ENCODE measurements at places on chromosomes 7 and 10.

- no peak for DNase-seq
Measured at GRCh38 chr7:159247910-159248309, 103.2 kb upstream of the VIPR2 start.

- DNase-seq = no peak
Measured at GRCh38 chr7:81600608-81601007, 169.2 kb downstream of the HGF start.

- no peak for DNase-seq
Measured at GRCh38 chr10:78199005-78199725, 165.5 kb downstream of the RPS24 start.

DNA sequence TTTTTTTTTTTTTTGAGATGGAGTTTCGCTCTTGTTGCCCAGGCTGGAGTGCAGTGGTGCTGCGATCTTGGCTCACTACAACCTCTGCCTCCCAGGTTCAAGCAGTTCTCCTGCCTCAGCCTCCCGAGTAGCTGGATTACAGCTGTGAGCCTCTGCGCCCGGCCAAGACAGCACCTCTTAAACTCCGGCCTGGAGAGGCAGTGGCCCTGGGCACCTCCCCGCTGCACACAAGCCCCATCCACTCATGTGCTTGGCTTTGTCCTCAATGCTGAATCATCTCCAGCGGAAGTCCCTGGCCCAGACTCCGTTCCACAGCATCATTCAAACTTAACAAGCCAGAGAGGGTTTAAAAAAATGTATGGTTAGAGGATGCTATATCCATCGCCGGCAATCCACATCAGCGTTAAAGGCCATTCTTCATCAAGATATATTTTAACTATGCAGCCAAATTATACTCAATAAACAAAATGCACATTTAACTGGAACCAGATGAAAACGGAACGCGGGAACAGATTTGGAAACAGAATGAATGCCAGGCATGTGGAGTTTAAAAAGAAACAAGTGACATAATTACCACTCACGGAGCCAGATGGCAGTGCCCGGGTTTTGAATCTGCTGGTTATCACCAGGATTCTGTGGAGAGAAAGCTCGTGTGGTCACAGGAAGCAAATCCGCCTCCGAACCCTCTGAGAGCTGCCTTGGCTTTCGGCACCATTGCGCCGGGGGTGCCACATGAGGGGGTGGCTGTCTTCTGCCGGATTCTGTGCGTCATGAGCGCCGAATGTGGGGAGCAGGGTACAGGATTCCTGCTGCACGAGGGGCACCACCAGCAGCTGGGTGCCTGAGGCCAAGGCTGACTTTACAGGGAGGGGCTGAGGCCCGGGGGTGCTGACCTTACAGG is 45.6 kb upstream of the CFAP46 start:
- DNase-seq = no peak

DNA sequence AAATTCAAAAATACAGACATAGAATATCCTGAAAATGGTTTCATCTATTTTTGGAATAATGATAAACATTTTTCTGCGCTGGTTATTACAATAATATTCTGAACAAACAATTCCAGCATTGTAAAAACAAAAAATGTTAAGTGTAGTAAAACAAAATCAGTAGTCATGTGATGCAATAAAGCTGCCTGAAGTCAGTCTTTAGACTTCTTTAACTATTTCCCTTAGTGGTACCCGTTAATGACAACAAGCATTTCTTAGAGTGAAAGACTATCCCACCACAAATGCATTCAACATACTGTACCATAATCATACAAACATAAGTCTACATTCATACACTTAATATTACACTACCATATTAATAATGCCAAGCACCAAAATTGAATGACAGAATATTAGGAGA is 1.6 kb downstream of the SKAP2 start:
- DNase-seq = no peak

- DNase-seq = no peak
Measured at GRCh38 chr10:72954596-72955554, at the start of gene PLA2G12B. TSS of gene PLA2G12B (minus strand) at chr10:72954806. CDS start at chr10:72954685, 121 bp downstream.

DNA sequence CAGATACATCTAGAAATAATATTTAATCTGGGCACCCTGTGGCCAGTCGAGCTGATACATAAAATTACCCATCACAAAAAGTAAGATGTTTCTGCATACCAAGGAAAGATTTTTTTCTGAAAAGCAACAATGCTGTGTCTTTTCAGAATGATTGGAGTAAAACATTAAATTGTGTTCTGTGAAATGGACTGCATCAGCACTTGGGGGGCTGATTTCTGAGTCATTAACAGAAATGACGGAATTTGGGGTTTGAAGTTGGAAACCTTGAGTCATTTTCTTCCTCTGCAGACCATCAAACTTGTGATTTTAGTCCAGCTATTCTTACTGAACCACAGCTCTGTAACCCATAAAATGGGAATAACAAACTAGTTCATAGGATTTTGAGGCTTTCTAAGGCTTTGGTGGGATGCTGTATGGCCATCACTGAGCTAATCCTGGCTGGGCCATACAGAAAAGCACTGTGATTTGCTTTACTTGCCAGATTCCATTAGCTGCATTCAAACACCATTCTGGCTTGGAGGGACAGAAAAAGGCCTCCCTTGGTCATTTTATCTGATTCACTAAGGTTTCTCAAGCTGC is 739.4 kb upstream of the IGFBP3 start:
- DNase-seq = no peak

- no peak for DNase-seq
Measured at GRCh38 chr10:130960531-130960930, 351.0 kb downstream of the TCERG1L start.

GRCh38 chr10:2888403-2889004 is 178.8 kb upstream of the PFKP start:
- DNase-seq = no peak

- no peak for DNase-seq
Measured at GRCh38 chr7:82152858-82153257, 290.7 kb downstream of the CACNA2D1 start.

- DNase-seq = no peak
Measured at GRCh38 chr7:80827239-80827633, 91.6 kb downstream of the SEMA3C start.

DNA sequence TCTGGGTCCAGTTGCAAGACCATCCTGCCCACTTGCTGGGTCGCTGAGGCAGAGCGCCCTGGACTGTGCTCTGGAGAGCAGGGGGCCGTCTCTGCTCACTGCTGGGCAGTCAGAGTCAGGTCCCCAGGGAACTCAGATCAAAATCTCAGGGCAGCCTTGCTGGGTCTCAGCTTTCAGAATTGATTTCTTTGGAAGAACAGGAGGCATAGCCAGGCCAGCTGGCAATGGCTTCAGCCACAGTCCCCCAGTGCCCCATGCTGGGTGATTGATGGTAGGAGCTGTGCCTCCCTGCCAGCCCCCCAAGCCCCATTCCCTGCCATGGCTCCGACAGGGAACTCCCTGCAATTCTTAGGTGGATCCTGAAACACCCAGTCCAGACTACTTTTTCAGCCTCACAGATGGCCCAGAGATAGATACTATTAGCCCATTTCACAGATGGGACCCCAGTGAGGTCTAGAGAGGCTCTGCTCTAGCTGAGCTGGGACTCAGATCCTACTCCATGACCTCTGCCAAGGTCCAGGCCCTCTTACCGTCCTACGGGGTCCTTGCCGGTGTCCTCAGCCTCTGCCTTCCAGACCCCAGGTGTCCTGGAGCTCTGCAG is 467 bp downstream of the MMRN2 start:
- no peak for DNase-seq

DNA sequence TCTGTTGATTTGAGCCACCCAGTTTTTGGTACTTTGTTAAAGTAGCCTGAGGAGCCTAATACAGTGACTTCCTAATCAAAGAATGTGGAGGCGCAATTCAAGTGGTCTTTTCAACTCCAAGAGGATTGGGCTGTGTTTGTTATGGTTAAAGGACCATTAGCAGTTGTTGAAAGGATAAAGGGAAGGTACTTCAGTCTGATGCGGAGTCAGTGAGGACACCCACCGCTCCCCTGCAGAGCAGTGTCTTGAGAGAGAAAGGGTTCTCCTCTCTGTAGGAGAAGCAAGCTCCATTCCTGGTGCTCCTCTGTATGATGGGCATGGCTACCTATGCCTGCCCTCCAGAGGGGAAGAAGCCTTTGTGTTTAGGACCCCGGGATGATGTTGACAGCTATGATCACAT is 590.6 kb upstream of the C7orf33 start:
- no peak for DNase-seq

DNA sequence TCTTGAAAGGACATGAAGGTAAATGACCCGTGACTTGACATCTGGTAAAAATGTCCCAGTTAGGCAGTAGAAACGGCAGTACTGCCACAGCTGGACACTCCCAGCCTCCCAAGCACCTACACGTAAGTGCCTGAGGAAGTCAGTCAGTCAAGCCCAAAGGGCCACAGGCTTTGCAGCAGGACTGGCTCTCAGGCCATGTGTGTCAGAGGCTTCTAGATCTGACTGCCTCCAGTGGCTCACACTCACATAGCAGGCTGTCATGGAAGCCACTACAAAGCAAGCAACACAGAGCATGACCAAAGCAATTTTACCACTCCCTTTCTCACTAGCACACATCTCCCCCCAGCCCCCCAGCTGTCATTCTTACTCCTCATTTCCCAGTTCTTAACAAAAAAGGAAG is 17.8 kb upstream of the CCNJ start:
- no peak for DNase-seq

DNA sequence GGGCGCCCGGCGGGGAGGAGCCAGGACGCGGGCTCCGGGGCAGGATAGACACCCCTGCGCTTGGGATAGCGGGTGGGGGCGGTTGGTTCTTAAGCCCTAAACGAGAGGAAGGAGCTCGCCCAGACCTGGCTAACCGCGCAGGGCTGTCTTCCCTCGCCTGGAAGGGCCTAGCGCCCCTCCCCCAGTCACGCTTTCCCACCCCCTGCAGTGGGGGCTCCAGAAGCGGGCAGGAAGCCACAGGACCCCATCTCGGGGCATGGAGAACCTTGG is 6.5 kb downstream of the SHH start:
- DNase-seq = no peak

DNA sequence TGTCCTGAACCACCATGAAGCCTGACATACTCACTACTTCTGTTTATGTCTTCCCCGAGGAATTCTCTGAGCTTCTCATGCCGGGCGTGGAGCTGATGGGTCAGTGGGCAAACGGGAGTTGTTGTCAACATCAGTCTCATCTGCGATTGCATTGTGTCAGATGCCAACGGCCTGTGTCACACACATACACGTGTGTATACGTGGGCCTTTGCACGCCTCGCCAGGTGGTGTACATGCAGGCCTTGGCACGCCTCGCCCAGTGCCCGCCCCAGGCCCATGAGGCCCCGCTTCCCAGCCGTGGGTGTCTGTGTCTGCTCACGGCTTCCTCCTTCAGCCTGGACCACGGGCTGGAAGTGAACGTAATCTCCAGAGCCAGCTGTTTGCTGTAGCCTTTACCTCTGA is 7.5 kb upstream of the CSGALNACT2 start:
- DNase-seq = no peak

DNA sequence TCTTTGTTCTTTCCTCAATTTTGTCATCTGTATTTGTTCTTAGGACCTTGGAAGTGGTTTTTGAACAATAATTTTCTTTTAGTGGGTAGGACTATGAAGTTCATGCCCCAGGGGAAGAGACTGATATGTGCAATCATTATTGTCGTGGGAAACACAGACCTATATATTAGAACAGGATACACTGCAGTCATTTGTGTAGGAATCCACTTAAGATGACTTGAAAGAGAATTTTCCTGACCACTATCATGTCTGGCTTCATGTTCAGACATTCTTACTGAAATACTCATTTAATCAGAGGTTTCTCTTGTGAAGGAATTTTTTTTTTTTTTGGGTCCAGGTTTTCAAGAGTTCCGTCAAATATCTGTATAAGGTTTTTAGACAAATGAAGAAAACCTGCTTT is 163.6 kb downstream of the SUGCT start:
- DNase-seq = no peak

DNA sequence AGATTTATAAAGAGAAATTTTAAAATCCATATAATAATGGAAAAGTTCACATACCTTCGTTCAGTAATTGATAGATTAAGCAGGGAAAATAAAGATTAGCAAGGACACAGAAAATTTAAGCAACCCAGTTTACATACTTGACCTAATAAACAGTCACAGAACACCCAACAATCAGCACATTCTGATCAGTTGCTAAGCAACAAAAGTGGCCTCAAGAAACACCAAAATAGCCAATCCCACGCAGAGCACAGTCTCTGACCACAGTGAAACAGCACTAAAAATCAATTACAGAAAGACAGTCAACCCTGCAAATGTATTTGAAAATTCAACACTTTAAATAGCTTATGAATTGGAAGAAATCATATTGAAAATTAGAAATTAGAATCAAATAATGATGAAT is 39.3 kb upstream of the DRGX start:
- no peak for DNase-seq

- DNase-seq = no peak
Measured at GRCh38 chr10:126309228-126309883, 78.9 kb downstream of the ADAM12 start.

- no peak for DNase-seq
Measured at GRCh38 chr10:61125560-61126170, 181.7 kb upstream of the RHOBTB1 start.

- no peak for DNase-seq
Measured at GRCh38 chr10:122861711-122862161, 16.1 kb upstream of the CUZD1 start.

GRCh38 chr10:63434866-63435854 is 30.6 kb downstream of the JMJD1C start:
- DNase-seq = no peak

- DNase-seq = no peak
Measured at GRCh38 chr7:115662120-115662519, 368.4 kb downstream of the TFEC start.

DNA sequence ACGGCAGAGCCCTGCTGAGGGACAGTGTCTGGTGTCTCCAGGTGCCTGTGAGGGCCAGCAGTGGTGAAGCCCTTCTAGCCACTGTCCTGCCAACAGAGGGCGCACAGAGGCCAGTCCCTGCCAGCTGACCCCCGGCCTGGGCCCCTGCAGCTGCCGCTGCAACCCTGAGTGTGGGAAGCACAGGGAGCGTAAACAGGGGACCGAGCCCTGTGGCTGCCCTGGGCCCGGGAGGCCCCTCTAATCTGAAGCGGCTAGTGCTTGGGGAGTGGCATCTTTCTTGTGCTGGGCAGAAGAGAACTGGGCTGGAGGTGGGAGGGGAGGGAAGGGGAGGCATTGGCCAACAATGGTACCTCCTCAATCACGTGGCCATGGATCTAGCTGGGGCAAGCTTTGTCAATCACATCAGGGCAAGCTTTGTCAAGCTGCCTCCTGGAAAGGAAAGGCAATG is 34.6 kb downstream of the TRIM8 start:
- no peak for DNase-seq

- no peak for DNase-seq
Measured at GRCh38 chr7:47327698-47328391, 254.1 kb downstream of the TNS3 start.

DNA sequence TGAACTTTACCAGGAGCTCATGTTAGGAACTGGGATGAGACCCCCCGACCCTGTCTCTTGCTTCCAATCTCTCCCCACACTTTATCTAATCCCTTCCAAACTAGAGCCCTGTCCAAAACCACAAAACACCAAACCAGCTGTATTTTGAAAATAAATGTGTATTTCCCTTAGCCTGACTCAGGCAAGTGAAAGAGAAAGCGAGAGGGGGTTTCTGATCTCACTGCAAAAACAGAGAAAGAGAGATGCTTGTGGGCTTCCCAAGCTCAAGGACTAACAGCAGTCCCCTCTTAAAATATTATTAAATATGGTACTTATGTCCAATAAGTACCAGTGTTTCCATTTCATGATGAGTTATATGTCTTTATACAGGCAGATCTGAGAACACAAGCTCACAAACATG is 122.0 kb downstream of the AGMO start:
- DNase-seq = no peak

GRCh38 chr7:100966542-100967291 is 2.6 kb upstream of the MUC12 start:
- DNase-seq = no peak

Data from CD4-positive, alpha-beta T cell treated with Interleukin-21 for 1 hour (primary cell).